ENCODE measurements at places on chromosomes 5 and 9.

DNA sequence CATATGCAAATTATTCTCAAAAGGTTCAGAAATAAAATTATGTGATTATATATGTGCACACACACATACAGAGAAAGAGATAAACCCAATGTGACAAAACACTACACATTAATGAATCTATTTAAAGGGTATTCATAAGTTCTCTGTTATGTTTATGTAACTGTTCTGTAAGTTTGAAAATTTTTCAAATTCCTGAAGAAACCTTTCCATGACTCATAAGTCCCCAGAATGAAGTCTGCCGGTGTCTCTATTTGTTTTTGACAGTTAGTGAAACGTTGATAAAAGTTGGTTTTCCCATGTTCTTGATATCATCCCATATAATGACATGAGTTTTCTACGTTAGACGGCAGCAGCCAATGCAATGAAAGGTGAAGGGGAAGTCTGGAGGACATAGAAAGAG, 199.5 kb upstream of the PUM3 start:
- DNase-seq: no peak

GRCh38 chr5:169803077-169803981, 166.3 kb downstream of the DOCK2 start:
- DNase-seq: no peak

DNA sequence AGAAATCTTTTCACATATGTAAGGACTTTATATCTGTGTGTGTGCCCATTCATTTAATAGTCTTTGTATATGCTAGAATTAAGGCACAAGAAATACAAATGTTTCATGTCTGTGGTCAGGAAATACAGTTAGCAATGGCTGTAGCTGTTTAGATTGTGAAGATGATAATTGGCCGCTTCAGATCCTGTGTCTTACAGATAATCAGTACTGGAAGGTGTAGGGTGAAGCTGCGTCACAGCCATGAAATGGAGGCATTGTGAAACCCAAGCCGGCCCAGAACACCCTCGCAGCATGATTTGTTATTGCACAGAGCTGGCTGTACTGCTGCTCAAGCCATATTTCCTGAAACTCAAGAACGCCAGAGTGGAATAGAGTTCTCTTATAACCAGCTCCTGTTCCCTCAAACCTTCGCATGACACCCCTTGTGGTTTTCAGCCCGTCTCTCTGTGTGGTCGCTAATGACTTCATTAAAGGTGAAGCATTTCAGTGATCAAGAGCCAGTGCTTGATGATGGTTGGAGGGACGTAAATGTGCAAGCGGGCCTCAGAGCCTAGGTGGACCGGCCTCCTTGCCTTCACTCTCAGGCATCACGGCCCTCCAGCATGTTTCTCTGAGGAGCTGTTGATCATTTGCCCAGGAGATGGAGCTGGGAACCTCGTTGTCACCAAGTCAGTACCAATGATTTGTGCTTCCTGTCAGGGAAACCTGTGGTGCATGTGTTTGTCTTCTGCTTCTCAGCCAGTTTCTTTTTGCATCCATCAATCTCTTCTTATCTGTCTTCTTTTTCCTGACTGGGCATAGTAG, 80.1 kb downstream of the F2RL2 start:
- no peak for DNase-seq

GRCh38 chr5:78508186-78508765, 140.3 kb downstream of the LHFPL2 start:
- DNase-seq: no peak

DNA sequence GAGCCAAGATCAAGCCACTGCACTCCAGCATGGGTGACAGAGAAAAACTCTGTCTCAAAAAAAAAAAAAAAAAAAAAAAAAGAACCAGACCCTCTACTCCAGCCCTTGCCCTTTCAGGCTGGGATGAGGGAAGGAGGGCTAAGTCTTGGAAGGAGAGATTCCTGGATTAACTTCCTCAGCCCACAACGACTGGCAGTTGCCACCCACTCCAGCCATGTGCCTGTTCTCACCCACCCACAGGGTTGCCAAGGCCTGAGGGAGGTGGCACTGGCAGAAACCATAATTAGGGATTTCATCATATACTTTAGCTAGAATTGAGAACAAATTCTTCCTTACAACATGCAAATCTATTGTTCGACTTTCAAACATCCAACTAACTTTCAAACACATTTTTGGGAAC, 87.8 kb upstream of the SLC30A5 start:
- DNase-seq: no peak

- no peak for DNase-seq
Observed at GRCh38 chr5:173741729-173742431, 125.4 kb upstream of the BOD1 start.

DNA sequence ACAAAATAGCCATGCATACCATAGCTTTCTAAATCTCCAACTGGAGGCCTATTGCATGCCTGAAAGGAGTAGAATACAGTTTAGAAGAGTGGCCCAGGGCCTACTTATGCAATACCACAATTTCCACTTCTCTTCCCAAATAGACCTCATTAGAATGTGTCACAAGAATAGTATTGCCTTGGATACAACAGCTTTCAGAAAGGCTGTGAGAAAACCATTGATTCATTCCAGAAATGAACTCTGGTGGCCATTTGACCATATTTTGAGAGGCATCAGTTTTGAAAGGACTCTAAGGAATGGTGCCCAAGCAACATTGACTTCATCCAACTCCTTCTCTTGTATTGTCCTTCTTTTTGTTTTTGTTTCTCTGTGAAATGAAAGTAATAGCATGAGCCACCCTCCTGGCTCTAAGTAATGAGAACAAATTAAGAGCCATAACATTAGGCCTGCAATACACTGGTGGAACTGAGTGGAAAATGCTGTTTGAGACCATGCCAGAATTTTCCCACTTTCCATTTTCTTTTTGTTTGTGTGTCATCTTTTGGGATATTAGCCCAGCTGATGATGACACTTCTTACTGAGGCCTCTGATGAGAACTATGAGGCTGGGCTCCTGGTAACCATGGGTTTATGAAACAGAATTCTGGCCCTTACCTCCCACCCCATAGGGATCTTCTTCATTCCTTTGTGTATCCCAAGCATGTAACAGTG, 90.2 kb downstream of the TMEM174 start:
- no peak for DNase-seq

- no peak for DNase-seq
Observed at GRCh38 chr5:20683241-20683940, 695.4 kb upstream of the CDH18 start.

- no peak for DNase-seq
Observed at GRCh38 chr9:109894921-109895758, 115.1 kb downstream of the PALM2AKAP2 start.

- no peak for DNase-seq
Observed at GRCh38 chr5:73135429-73136054, 15.2 kb downstream of the TMEM171 start.

- DNase-seq: no peak
Observed at GRCh38 chr9:100033877-100034551, 64.8 kb downstream of the ERP44 start.

DNA sequence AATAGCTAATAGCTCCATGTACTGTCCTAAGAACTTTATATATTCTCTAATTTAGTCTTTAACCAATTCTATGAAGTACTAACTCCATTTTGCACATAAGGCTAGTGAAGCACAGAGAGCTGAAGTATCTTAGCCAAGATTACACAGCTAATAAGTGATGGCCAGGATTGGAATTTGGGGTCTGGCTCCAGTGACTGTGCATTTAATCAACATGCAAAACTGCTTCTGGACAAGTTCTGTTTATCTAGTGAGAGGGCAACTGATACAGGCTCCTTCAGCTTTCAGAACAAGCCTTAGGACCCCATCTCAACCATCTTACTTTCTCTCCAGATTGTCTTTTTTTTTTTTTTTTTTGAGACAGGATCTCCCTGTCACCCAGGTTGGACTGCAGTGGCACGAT, 21.3 kb downstream of the SLC25A25 start:
- DNase-seq: no peak

GRCh38 chr9:115118879-115119218, 892 bp upstream of the TNC start:
- peak; percentile 77 for DNase-seq

All from hindlimb muscle (tissue), 1 donor.